Hematopoietic multipotent progenitor cell treated with erythropoietin and hydrocortisone succinate and interleukin-3 and kit ligand, for 8 days (in vitro differentiated cells): ENCODE measurements at places on chromosomes 3 and 15.

DNA sequence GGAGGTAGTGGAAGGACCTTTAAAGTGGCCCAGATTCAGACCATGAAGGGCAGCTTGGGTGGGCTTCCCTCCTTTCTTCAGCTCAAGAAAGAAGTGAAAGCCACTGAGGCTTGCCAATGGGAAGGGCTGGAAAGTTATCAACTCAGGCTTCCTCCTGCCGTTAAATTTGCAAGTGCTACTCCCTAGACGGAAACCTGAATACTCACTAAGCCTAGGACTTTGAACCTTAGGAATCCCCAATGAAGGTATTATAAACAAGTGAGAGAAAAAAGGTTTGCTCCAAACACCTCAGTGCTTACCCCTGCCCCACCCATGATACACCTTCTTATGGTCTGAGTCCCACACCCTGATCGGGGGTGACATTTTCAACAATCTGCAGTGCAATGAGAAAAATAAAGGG, 396.4 kb downstream of the SHQ1 start:
- no peak for DNase-seq

DNA sequence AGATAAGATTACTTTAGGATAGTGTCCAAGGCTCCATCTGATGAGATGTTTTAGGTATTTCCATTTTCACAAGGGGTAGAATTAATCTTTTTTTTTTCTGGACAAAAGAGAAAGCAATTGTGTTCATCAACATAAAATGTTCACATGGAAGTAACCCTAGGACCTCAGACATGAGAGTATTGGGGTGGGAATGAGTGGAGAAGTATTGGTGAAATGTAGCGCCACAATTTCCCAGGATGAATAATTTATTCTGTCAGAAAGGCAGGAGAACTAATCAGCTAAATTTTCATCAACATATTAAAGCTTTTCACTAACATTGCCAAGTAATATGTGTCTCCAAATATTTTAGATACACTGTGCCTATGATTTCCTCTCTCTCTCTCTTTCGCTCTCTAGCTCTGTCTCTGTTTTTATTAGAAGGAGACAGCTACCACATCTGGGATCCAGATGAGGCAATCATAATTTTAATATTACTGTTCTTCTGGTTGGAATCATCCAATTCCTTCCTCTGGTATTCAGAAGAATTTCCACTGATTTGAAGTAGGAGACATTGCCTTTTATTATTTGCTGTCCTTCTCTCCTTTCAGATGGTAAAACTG, 21.6 kb upstream of the ZNF280D start:
- no peak for DNase-seq

GRCh38 chr15:57582090-57582489, 9.6 kb upstream of the MYZAP start:
- DNase-seq, result no peak

DNA sequence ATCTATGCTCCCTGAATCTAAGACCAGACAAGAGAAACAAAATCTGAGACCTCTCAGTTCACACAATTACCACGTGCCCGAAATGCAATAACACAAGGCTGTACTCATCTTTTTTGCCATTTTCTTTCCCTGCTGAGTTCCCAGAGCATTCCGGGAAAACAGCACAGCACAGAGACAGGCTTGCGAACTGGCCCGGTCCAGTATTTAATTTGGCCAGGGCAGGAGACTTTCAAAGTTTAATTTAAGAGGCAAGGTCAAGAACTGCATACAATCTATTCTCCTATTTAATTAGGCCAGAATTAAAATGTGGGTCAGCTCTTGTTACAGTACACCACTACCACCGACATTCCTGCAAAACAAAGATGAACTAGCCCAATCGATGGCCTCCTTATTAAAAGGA, 87.5 kb upstream of the SNRPA1 start:
- DNase-seq, result no peak

GRCh38 chr15:70447521-70447920, 315.8 kb downstream of the UACA start:
- DNase-seq, result peak; percentile 46

GRCh38 chr15:101267320-101268104, 9.8 kb downstream of the SELENOS start:
- no peak for DNase-seq

- no peak for DNase-seq
Measured at GRCh38 chr3:188301147-188301546, 147.2 kb downstream of the LPP start.

GRCh38 chr3:69445024-69445423, 59.1 kb upstream of the FRMD4B start:
- DNase-seq, result no peak
